ENCODE measurements at places on chromosomes 12 and 14.

DNA sequence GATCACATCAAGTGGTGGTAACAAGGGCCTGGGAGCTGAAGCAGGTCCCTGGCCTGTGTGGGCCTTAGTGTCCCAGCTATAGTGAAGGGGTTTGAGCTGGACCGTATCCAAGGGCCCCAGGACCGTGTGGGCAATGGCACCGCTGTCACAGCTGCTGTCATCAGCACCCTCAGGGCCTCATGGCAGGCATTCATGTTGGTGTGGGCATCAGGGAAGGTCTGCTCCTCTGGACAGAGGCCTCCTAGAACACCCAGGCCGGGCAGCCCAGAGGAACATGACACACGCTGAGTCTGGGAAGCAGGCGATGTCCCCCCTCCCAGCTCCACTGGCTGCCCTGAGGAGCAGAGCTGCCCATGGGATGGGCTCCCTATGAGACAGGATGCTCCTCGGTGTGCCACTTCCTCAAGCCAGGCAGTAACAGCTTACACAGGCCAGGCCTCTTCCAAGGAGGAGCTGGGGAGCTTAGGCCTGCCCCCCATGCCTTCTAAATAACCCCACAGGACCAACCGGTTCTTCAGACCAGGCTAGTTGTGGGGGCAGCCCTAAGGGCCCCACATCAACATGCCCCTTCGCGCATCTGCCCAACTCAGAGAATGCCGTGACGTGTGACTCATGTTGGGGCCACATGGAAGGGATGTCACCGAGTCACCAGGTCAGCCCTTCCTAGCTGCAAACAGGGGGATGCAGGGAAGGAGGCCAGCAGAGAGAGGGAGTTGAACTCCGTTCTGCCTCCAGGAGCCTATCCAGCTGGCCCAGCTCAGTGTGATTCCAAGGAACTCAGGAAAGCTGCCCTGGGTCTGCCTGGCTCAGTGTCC is 80.4 kb downstream of the PITPNM2 start:
- DNase-seq, result no peak

DNA sequence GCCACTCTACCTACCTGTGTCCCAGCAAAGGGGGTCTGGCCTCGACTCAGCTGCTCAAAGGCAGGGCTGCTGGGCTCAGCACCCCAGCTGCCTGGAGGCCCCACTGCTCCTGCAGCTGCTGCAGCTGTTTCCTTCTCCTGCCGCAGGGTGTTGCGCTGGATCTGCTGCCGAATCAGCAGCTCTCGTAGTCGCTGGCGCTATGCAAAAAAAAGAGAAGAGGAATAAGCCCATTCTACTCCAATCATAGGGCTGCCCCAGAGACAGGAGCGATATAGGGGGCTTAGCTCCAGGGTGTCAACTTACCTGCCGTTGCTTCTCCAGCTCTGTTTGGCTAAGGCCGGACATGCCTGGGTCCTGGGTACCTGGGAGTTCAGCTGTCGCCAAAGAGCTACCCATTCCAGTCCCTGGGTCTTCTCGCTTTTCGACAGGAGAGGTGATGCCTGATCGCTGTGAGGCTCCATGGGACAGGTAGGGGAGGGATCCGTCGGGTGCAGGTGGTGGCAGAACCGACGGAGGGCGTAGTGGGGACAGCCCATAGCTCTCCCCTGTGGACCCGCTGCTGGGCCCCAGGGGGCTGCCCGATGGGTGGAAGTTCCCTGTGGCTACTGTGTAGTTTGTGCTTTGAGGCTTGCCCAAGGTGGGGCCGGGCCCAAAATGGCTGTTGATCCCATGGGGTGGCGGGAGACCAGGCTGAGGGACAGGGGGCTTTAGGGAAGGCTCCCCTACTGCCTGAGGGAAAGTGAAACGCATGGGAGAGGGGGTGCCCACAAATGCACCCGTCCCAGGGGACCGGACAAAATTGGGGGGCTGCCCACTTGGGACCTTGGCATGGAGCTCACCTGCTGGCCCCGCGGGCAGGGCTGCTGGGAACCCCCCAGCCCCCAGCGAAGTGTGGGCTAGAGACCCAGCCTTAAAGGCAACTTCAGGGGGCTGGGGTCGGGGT is 20.9 kb downstream of the KMT2D start:
- DNase-seq, result no peak

- no peak for DNase-seq
These were observed at the start of gene SMOC1 for GRCh38 chr14:69879175-69880043. TSS of gene SMOC1 (plus strand) at chr14:69879416. CDS start at chr14:69879679, 263 bp downstream.

GRCh38 chr12:114316076-114316475 is 89.9 kb downstream of the TBX5 start:
- DNase-seq, result no peak

DNA sequence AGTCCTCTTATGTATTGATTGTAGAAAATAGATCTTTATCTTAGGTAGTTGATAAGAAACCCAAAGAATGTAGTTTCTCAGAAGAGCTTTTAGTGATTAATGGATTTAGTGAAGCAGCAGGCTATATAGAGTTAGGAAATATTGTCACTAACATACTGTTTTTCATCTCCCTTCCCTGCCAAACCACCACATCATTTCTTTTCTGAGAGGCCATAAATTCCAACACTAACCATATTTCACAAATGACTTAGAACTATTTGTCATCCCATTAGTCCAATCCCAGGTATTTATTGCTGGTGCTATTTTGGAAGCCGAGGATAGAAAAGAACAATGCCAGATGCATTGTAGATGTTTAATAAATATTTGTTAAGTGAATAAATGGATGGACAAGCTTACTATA is 185.7 kb downstream of the KICS2 start:
- DNase-seq, result no peak

- DNase-seq, result no peak
These were observed 232.9 kb downstream of the ATP23 start for GRCh38 chr12:58174316-58174715.

GRCh38 chr14:71212683-71213107 is 305.4 kb downstream of the PCNX1 start:
- no peak for DNase-seq

DNA sequence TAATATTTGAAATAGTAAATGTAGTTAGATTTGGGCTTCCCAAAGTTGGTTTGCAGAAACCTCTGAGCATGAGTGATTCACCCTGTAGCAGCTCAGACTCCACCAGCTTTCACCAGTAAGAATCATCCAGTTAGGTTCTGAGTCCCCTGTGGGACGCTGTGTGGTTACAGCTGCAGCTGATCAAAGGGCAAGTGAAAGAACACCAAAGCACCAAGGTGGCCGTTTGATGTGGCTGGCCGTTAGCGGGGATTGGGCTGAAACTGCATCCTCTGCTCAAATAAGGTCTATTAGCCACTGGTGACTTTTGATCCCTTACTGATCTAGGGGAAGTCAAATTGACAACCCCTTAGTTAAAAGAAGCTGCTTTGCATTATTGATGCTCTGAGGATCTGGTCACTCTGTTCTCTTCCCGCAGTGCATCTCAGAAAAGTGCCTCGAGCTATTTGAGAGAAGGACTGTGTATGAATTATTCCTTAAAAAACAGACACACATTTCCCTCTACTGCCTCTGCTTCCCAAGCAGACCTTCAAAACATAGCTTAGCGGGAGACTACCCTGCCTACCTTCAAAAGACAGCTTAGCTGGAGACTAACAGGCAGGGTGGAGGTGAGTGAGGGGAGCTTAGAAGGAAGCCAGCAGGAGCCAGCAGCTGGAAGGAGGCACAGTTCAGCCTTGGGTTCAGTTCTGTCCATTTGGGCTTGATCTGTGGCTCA is 3.7 kb downstream of the ABHD12B start:
- peak; percentile 55 for DNase-seq

All from stimulated activated CD4-positive, alpha-beta T cell treated with anti-CD3 and anti-CD28 coated beads, Interleukin-12 subunit alpha, Interleukin-12 subunit beta, amount 100 ng/mL, for 24 hours (primary cell).